ENCODE measurements at places on chromosomes 2 and 18.

- DNase-seq = no peak
Measured at GRCh38 chr2:218448934-218449333, 30.0 kb downstream of the VIL1 start.

GRCh38 chr2:58957188-58957840 is 716.2 kb upstream of the FANCL start:
- no peak for DNase-seq

DNA sequence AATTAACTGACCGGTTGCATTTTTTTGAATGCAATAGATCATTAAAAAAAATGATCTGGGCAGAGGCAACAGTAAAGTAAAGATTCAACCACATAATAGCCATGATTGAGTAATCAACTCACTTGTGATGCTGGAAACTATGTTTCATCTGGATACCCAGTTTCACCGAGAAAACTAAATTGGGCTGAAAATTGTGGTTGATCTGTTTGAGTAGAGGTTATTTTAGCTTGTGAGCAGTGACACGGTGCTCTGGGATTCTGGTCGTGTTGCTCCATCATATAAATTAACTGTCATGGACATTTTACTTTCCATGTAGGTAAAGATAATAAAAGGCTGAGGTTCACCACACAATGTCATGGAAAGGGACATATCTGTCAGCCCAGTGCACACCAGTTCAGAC is 58.7 kb downstream of the CD226 start:
- no peak for DNase-seq

DNA sequence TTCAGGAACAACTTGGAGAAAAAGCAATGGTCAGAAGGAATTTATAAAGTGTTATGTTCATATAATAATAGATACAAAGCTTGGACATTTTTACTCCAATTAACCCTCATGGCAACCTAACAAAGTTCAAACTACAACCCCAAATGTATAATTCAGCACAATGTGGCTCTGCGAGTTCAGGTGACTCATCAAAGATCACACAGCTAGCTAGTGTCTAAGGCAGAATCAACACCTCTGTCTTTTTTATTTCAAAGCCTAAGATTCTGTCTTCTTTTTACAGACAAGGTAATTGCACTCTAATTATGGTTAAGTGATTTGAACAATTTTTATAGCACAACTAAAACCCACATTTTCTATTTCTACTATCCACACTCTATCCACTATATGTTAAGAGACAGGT is 90.5 kb downstream of the CHST9 start:
- no peak for DNase-seq

- DNase-seq = no peak
Measured at GRCh38 chr2:239197146-239197545, 203.7 kb downstream of the HDAC4 start.

DNA sequence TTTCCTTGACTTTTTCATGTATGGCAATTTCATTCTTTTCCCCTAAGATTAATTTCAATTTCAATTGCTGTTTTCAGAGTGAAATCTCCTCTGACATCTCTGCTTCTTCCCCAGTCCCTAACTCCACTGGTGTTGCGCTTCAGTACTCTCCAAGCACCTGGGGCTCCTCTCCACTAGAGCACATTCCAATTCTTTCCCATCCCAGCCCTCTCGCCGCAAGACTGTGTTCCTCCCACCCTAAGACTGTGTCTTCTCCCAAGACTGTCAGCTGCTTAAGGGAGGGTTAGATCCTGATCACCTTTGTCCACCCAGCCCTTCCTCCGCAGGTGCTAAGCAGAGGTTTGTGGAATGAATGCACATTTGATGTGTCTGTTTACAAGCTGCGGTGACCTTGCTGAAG is 255.7 kb upstream of the CCDC68 start:
- DNase-seq = no peak

DNA sequence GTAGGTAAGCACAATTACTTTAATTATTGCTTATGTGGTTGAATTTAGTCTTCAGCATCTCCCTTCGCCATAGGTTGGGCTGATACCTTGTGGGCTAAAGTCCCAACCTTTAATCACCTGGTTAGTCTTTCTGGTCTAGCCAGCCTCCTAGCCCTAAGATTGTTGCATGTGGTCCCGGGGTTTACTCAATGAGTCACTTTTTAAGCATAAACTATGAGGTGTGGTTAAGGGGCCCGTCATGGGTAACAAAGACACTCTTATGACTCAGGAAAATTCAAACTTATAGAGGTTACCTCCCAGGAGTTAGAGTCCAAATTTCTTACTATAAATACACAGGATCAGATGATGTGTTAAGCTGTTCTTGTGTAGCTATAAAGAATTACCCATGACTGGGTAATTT is 841.6 kb downstream of the TRIB2 start:
- DNase-seq = no peak

DNA sequence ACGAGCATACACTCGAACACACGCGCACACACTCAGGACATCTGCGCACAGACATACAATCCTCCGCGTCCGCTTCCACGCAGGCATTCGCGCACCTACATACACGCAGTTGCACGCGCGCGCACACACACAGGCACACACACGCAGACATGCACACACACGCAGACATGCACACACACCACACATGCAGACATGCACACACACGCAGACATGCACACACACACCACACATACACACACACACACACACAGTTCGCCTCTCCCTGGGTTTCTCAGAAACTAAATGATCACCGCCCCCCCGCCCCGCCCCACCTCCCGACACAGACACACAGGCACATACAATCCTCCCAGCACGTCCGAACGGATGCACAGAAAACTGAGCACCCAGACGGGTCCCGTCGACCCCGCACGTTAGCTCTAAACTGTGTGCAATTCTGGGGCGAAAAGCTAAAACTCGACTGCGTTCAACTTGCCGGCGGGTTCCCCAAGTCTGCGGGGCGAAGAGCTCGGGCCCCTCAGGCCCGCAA is 1.0 kb downstream of the EPHA4 start:
- DNase-seq = peak; percentile 29

- DNase-seq = no peak
Measured at GRCh38 chr2:42942214-42942989, 150.0 kb upstream of the HAAO start.

- DNase-seq = no peak
Measured at GRCh38 chr2:130875935-130876334, 39.2 kb downstream of the ARHGEF4 start.

- no peak for DNase-seq
Measured at GRCh38 chr2:134152045-134153010, 101.5 kb upstream of the MGAT5 start.

- DNase-seq = no peak
Measured at GRCh38 chr2:236120141-236120601, 48.0 kb downstream of the GBX2 start.

DNA sequence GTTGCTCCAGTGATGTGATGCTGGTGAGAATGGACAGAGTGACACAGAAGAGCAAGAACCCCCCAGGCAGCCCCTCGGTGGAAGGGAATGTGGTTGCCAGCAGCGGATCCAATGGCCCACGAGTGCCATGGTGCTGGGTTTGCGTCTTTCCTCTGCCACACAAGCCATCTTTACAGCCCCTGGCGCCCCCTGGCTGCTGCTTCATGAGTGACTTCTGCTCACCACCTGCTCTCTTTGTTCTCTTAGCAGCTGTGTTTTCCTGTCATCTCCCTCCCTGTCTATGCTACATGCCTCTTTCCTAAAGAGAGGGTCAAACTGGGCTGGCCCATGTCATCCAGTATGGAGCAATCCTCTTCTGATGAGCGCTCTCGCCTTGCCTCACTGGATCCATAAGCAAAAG is 300.0 kb upstream of the SMIM21 start:
- peak; percentile 8 for DNase-seq

GRCh38 chr2:78351208-78351607 is 674.3 kb upstream of the REG3G start:
- no peak for DNase-seq

GRCh38 chr2:108974674-108975073 is 14.3 kb downstream of the EDAR start:
- DNase-seq = no peak

DNA sequence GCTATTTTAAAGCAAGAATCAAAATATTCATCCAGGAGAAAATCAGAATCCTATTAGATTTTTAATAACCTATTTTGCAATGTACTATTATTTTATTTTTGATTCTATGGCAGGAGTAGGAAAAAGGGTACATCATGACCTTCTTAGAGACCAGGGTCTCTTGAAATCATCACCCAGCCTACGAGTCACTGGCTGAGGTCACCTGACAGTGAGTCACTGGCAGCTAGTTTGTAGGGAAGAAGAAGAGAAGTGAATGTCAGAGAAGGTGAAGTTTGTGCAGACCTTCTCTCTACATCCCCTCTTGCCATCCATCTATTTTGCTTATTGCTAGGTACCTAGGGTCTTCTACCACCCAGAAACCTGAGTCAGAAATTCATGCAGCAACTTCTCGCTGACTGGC is 144.2 kb downstream of the ALK start:
- DNase-seq = no peak

GRCh38 chr2:105412584-105412983 is 13.7 kb upstream of the FHL2 start:
- no peak for DNase-seq

DNA sequence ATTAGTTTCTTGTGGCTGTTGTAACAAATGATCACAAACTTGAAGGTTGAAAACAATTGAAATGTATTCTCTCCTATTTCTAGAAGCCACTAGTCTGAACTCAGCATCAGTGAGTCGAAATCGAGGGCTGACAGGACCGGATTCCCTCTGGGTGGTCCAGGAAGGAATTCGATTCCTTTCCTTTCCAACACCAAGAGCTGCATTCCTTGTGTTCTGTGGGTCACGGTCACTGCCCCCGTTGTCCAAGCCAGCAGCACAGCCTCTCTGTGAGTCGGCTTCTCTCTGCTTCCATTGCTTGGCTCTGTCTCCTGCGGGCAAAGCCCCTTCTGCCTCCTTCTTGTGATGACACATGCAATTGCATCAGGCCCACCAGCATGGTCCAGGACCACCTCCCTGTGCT is 67.3 kb downstream of the SMIM21 start:
- no peak for DNase-seq

DNA sequence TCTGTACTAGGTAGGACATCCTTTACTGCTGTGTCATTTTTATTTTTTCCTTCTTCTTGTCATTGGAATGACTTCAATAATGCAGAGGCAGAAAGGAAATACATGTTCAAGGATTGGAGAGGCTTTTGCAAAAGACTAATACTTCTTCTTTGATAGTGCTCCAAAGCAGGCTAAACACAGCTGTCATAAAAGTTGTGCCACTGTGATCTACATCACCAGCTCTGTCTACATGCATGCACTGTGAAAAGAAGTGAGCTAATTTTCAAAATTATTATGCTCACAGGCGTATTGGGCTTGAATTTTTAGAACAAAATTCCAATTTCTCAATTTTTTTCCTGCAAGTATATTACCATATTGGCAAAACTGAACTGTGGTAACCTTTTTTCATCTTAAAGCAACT is 37.5 kb upstream of the CALCRL start:
- no peak for DNase-seq

DNA sequence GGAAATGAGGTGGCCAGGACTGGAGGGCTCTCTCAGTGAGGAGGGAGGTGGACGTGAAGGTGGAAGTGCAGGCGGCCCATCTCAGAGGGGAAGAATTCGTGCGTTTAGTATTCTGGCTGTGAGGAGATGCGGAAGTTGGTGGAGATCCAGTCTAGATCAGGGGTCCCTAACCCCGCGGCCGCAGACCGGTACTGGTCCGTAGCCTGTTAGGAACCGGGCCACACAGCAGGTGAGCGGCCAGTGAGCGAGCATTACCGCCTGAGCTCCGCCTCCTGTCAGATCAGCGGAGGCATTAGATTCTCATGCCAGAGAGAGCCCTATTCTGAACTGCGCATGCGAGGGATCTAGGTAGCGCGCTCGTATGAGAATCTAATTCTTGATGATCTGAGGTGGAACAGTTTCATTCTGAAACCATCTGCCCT is 1.6 kb upstream of the FHOD3 start:
- DNase-seq = no peak

GRCh38 chr2:203650860-203651613 is 55.4 kb upstream of the CD28 start:
- DNase-seq = no peak

GRCh38 chr2:150471813-150472510 is 15.5 kb downstream of the RND3 start:
- DNase-seq = no peak

GRCh38 chr2:198203336-198204069 is 399.1 kb downstream of the PLCL1 start:
- no peak for DNase-seq

- no peak for DNase-seq
Measured at GRCh38 chr2:191922736-191923651, 76.1 kb upstream of the CAVIN2 start.

GRCh38 chr18:13427354-13427753 is 208.8 kb downstream of the LDLRAD4 start:
- no peak for DNase-seq

DNA sequence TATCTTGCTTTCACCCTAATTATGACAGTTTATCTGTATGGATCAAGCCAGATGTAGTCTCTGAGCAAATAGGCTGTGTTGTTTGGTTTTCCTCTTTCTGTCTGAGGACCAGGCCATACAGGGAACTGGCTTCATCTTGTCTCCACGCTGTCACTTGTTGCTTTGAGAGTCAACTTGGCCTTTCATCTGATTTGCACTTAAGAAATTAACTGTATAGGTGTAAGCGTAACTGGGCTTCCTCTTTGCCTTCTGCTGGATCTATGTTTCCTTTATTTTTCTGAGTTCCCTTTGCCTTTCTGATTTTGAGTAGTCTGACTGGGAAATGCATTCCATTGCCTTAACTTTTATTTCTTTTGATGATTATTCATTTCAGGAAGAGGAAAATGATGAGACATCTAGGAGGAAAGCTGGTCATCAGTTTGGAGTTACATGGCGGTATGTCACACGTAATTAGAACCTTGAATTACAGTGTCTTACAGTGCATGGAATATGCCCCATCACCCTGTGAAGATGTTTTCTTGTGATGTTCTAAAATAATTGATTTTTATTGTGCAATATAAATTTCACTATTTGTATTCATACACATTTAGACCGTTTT is 17.4 kb downstream of the PTCD3 start:
- no peak for DNase-seq

GRCh38 chr2:47219970-47220369 is 64.9 kb upstream of the STPG4 start:
- DNase-seq = no peak

GRCh38 chr18:12599966-12600365 is 57.9 kb downstream of the SPIRE1 start:
- no peak for DNase-seq

- no peak for DNase-seq
Measured at GRCh38 chr2:24304098-24304497, 56.2 kb downstream of the ITSN2 start.

- DNase-seq = no peak
Measured at GRCh38 chr2:168552450-168552856, 96.4 kb downstream of the CERS6 start.

DNA sequence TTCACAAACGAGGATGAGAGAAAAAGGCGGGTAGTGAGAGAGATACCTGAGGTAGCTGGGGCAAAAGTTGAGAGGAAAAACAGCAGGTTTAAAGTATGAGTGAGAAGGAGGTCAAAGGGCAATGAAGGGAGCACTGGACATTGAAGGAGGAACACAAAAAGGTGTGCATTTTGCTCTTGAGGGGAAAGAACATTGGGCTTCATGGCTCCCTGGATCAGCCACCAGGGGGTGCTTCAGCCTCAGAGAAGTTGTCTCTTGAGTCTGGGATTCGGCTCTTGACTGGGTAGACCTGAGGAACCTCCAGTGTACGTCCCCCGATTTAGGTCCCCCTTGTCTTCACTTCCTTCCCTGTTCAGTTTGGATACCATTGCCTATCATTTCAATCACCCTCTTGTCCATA is 128.5 kb downstream of the RAPGEF4 start:
- DNase-seq = peak; percentile 29

- DNase-seq = peak; percentile 33
Measured at GRCh38 chr2:240604291-240604938, 17.9 kb downstream of the CAPN10 start.

Data from CD4-positive, alpha-beta T cell treated with Interferon alpha-2 for 1 hour (primary cell).